ENCODE measurements at places on chromosomes 5 and 9.

- H3K4me1 ChIP-seq: no peaks in the 10 kb centered on the region
- H3K27me3 ChIP-seq: no peaks in the 10 kb centered on the region
- H3K27ac ChIP-seq: no peak within 1 kb of the TSS
- DNase-seq: no peak
- no peak within 1 kb of the TSS for H3K4me3 ChIP-seq
Measured at GRCh38 chr5:141349917-141350619, at the start of gene PCDHGB1. Gene PCDHGB1 (plus strand): TSS chr5:141350099. CDS start chr5:141350261, 162 bp downstream.

DNA sequence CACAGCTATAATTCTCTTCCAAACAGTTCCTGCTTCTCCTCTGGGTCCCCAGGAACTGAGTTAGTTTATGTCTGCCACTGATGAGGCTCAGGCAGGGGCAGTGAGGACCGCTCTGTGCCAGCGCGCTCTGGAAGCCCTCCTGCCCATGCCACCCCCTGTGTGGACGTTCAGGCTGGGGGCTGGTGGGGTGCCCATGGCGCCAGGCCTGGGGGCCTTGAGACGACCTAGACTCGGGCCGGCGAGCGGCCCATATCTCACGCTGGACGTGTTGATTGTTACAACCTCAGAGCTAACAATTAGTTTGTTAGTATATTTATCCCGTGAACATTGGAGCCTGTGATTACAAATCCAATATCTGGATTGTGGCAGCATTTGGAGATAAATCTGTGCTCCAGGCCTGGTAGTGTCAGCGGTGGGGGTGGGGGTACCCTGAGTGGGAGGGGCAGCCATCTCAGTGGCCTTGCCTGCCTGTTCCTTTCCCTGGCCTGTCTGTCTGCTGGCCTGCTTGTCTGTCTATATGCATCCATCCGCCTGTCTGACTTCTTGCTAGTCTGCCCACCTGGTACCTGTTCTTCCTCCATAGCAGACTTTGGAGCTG lies 256.5 kb upstream of the MVB12B start:
- no peaks in the 10 kb centered on the region for H3K36me3 ChIP-seq
- H3K27ac ChIP-seq: no peak overlapping the region
- H3K4me1 ChIP-seq: no peaks in the 10 kb centered on the region
- no peak for DNase-seq
- H3K27me3 ChIP-seq: no peaks in the 10 kb centered on the region

- no peak for DNase-seq
- no peaks in the 10 kb centered on the region for H3K4me1 ChIP-seq
- no peak overlapping the region for H3K4me3 ChIP-seq
- no peaks in the 10 kb centered on the region for H3K27me3 ChIP-seq
- H3K36me3 ChIP-seq: no peaks in the 10 kb centered on the region
Measured at GRCh38 chr5:163529698-163530097, 24.3 kb downstream of the MAT2B start.

DNA sequence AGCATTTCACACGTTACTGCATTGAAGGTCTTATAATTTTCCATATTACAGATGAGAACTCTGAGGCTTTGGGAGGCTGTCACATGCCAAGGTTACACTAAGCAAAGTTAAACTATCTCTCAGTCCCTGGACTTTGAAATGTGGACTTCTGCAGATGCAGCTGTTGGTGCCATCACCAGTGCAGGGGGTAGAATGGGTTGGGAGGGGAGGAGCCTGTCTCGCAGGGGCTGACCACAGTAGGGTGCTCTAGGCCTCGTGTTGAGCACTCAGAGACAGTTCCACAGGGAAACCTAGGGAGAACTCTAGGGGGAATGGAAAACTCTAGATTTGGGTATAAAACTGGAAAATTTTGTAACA lies 220.9 kb downstream of the MAPKAP1 start:
- DNase-seq: no peak
- no peak overlapping the region for H3K27ac ChIP-seq
- H3K27me3 ChIP-seq: no peaks in the 10 kb centered on the region
- H3K4me1 ChIP-seq: no peaks in the 10 kb centered on the region

DNA sequence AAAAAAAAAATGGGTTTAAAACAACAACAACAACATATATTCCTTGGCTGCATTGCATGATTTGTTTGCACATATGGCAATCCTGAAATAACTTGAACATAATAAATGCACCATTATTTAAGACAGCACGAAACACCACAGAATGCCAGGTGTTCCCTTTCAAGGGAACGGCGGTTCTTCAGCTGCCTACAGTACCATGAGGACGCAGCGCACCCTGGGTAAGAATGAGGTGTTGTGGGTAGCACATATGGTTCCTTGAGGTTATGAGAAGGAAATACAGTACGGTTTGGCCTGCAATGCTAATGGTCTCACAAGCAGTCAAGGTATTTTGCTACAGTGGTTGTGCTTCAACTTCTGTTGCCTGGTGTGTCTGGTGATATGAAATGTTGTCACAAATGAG lies 174.8 kb downstream of the SLC12A2 start:
- no peaks in the 10 kb centered on the region for H3K27me3 ChIP-seq
- H3K4me1 ChIP-seq: no peaks in the 10 kb centered on the region
- H3K4me3 ChIP-seq: no peak overlapping the region
- H3K36me3 ChIP-seq: no peaks in the 10 kb centered on the region
- H3K27ac ChIP-seq: no peak overlapping the region
- no peak for DNase-seq

- H3K27ac ChIP-seq: no peak overlapping the region
- no peaks in the 10 kb centered on the region for H3K4me1 ChIP-seq
- no peaks in the 10 kb centered on the region for H3K27me3 ChIP-seq
Measured at GRCh38 chr5:88130211-88130815, 138.3 kb downstream of the TMEM161B start.

GRCh38 chr5:95727764-95728191 lies 3.4 kb upstream of the RHOBTB3 start:
- DNase-seq: no peak
- no peak overlapping the region for H3K27ac ChIP-seq
- H3K4me1 ChIP-seq: peaks cover 56% of the 10 kb centered on the region

GRCh38 chr5:71809446-71809845 lies 90.4 kb downstream of the CARTPT start:
- H3K4me3 ChIP-seq: no peak overlapping the region
- no peaks in the 10 kb centered on the region for H3K36me3 ChIP-seq
- H3K27ac ChIP-seq: no peak overlapping the region
- peaks cover 2% of the 10 kb centered on the region for H3K27me3 ChIP-seq

- H3K27ac ChIP-seq: no peak overlapping the region
- no peaks in the 10 kb centered on the region for H3K36me3 ChIP-seq
- no peak for DNase-seq
- no peaks in the 10 kb centered on the region for H3K27me3 ChIP-seq
Measured at GRCh38 chr5:33769196-33769595, 122.6 kb downstream of the ADAMTS12 start.

- no peak overlapping the region for H3K4me3 ChIP-seq
- no peak for DNase-seq
- H3K27me3 ChIP-seq: no peaks in the 10 kb centered on the region
- H3K27ac ChIP-seq: no peak overlapping the region
- no peaks in the 10 kb centered on the region for H3K36me3 ChIP-seq
Measured at GRCh38 chr9:99026271-99026955, 78.5 kb upstream of the TGFBR1 start.

DNA sequence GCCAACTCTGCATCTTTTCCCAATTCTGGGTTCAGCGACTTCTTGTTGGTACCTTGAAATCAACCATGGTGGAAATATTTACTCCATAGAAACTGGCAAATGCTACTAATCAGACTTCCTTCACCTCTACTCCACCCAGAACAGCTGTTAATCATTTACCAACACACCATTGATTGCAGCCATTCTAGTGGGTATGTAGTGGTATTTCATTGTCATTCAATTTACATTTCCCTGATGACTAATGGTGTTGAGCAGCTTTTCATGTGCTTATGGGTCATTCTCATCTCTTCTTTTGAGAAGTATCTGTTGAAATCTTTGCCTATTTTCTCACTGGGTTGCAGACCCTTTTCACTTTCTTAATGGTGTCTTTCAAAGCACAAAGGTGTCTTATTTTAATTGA lies 122.4 kb upstream of the MSX2 start:
- H3K4me3 ChIP-seq: no peak overlapping the region
- peaks cover 6% of the 10 kb centered on the region for H3K27me3 ChIP-seq
- H3K36me3 ChIP-seq: no peaks in the 10 kb centered on the region
- DNase-seq: no peak

Data from DND-41 (cell line).